Activated T-helper 1 cell treated with Interleukin-2 at 50 U/mL for 16 hours (primary cell): ENCODE measurements at places on chromosomes 2 and 18.

- DNase-seq: no peak
These were observed 71.7 kb upstream of the WIPF1 start for GRCh38 chr2:174669336-174669735.

GRCh38 chr2:133606616-133607015 is 38.4 kb upstream of the NCKAP5 start:
- no peak for DNase-seq

DNA sequence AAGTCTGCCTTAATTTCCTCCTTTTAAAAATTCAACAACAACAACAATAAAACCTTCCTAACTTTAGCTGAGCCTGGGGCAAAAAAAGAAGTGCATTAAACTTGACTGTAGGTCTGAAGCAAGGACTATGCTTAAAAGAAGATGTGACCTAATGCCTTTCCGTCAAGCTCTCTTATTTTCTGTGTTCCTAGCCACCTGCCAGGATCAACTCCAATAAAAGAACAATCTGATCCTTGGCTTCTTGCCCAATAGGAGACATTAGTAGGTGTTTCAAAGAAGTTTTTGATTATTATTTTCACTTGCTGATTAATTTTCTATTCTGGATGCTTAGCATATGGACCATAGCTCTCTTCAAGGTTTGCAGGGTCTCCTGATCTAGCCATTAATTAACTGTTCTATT is 237.5 kb downstream of the STK39 start:
- no peak for DNase-seq

GRCh38 chr2:127187081-127187775 is 32.9 kb downstream of the CYP27C1 start:
- no peak for DNase-seq

DNA sequence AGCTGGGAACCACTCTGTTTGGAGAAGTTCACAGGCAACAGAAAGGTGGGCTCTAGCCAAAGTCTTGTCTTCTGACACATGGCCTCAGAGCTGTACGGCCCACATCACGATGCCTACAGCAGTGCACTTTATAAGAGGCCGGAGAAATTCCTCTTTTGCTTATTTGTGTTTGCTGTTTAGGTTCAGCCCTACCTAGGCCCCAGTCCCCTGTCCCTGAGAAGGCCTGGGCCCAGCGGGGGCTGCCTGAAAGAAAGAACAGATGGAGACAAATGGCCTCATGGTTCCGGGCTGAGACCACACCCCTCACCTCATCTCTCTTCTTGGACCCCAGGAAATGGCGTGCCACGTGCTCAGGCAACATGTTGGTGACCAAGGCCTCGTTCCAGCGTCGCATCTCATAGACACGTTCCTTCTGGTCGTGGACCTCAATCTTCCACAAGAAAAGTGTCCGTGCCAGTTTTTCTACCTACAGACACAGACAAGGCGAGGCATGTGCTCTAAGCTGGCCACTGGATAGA is 30.9 kb downstream of the CENPO start:
- DNase-seq: no peak

GRCh38 chr2:175631245-175631623 is 370.8 kb downstream of the LNPK start:
- no peak for DNase-seq

DNA sequence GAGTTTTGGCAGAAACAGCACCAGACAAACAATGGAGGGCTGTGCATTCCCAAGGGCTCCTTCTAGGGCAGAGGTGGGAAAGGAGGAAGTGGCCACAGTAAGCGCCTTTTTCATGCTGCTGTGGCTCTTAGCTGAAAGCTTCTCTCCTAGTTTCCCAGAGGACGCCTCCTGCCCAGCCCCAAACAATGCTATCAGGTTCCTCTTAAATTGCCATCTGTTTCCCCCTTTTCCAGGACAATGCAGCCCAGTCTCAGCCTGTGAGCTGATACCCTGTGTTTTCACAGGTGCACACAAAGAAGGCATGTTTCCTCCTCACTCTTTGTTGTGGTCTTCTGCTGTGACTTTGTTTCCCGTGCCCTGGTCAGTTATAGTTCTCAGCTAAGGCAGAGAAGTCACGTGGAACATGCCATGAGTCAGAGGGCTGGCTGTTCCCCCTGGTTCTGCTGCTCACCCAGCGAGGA is 5.4 kb upstream of the FAM124B start:
- no peak for DNase-seq

- DNase-seq: no peak
These were observed 444.9 kb downstream of the ARHGAP15 start for GRCh38 chr2:143574069-143574468.
